ENCODE measurements at places on chromosomes 11 and 22.
A peak's percentile ranks its signal among the peaks of the same experiment; 100 is the strongest.

- peak; percentile 61 for DNase-seq
These were observed at the start of gene CDC42EP2 for GRCh38 chr11:65314501-65315203. Gene CDC42EP2, plus strand, starts transcription at chr11:65314866. Its CDS starts 6,033 bp downstream, at chr11:65320899.

DNA sequence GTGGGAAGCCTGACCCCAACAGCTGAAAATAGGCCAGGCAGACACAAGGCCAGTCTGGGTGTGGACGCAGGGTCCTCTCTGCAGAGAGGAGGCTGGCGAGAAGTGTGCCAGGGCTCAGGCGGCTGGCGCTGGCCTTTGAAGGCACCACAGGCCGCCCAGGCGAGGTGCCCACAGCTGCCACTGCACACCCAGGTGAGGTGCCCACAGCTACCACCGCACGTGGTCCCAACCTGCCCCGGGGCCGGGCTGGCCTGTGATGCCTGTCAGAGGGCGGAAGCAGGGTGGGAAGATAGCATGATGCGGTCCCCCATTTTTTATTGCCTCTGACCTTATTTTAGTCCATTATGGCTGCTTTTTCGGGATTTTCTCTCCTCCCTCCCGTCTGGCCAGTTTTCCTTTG lies 1303.9 kb downstream of the BRD1 start:
- DNase-seq: no peak

- DNase-seq: no peak
These were observed 12.2 kb downstream of the SC5D start for GRCh38 chr11:121304759-121305158.

GRCh38 chr11:129960216-129961214 lies 42.1 kb downstream of the PRDM10 start:
- DNase-seq: peak; percentile 30

- no peak for DNase-seq
These were observed 92.1 kb downstream of the CACNA1I start for GRCh38 chr22:39662686-39663052.

GRCh38 chr22:33889748-33890147 lies 30.5 kb downstream of the LARGE1 start:
- DNase-seq: no peak

- DNase-seq: no peak
These were observed 47.9 kb downstream of the DCUN1D5 start for GRCh38 chr11:103043826-103044678.

DNA sequence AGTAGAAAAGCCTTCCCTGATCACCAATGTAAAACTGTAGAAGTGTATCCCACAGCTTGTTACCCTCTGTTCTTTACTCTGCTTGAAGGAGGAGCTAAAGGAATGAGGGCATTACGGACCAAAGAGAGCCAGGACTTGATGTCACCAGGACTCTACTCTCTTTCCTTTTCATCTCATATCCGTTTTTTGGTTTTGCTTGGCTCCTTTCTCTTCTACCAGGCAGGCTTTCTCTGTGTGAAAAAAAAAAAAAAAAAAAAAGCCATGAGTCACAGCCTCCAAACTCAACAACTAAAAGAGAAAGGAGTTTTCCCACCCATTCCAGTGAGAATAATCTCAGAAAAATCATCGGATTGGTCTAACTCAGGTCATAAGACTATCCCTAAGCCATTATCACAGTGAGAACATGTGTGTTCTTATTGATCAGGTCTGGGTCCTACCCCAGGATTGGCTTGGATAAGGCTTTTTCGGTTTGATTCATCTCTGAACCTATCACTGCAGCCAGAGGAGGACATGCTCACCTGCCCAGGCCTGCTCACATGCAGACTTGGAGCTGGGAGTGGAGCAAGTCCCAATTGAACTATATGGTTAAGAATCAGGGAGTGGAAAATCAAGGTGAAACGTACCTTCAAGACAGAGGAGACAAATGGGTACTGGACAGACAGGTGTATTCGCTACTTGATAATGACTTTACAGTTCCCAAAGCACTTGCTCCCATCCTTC lies 19.4 kb upstream of the LRRC55 start:
- DNase-seq: no peak

DNA sequence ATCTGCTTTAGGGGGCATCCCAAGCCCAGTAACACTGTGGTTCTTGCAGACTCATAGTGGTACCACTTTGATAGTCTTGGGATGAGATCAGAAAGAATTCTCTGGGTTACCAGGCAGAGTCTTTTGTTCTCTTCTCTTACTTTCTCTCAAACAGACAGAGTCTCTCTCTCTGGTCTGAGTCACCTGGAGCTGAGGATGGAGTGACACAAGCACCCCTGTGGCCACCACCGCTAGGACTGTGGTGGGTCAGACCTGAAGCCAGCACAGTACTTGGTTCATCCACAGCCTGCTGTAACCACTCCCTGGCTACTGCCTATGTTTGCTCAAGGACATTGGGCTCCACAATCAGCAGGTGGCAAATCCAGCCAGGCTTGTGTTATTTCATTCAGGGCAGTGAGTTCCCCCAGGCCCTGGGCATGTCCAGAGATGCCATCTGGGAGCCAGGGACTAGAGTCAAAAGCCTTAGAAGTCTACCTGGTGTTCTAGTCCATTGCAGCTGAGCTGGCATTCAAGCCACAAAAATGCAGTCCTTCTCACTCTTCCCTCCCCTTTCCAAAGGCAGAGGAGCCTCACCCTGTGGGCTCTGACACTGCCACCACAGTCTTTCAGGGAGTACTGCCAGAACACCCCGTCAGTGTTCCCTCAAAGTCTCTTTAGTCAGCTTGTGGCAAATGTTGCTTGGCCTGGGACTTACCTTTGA lies 29.9 kb downstream of the ENDOD1 start:
- no peak for DNase-seq

GRCh38 chr22:26642465-26643417 lies 14.6 kb upstream of the MIAT start:
- peak; percentile 86 for DNase-seq

- no peak for DNase-seq
These were observed 28.6 kb downstream of the ADAMTS15 start for GRCh38 chr11:130476922-130477491.

DNA sequence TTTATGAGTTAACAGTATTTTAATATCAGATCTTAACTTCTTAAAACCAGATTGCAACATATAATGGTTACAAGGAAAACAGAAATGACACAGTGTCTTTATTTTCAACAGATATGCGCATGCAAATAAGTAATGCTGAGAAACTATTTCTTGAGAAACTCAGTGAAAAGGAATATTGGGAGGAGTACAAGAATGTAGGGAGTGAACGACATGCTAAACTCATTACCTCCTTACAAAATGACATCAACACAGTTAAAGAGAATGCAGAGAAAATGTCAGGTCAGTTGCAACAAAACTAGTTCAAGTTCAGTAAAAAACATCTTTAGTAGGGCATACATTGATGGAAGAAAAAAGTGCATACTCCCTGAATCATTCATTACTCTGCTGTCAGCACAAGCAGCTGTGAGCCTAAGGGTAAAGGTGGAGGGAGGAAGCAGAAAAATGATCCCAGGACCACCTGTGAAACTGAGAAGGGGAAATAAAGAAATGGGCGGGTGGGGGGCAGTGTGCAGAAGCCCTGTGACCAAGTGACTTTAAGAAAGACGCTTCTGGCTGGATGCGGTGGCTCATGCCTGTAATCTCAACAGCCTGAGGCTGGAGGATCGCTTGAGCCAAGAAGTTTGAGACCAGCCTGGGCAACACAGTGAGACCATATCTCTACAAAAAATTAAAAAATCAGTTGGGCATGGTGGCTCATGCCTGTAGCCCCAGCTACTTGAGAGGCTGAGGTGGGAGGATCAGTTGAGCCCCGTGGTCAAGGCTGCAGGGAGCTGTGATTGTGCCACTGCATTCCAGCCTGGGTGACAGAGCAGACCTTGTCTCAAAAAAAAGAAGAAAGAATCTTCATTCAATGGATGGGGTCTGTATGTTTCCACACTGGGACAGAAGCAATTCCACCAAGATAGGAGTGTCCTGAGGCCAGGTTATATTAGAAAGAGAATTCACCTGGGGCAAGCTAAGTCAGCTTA lies 31.2 kb downstream of the CCDC83 start:
- DNase-seq: no peak

DNA sequence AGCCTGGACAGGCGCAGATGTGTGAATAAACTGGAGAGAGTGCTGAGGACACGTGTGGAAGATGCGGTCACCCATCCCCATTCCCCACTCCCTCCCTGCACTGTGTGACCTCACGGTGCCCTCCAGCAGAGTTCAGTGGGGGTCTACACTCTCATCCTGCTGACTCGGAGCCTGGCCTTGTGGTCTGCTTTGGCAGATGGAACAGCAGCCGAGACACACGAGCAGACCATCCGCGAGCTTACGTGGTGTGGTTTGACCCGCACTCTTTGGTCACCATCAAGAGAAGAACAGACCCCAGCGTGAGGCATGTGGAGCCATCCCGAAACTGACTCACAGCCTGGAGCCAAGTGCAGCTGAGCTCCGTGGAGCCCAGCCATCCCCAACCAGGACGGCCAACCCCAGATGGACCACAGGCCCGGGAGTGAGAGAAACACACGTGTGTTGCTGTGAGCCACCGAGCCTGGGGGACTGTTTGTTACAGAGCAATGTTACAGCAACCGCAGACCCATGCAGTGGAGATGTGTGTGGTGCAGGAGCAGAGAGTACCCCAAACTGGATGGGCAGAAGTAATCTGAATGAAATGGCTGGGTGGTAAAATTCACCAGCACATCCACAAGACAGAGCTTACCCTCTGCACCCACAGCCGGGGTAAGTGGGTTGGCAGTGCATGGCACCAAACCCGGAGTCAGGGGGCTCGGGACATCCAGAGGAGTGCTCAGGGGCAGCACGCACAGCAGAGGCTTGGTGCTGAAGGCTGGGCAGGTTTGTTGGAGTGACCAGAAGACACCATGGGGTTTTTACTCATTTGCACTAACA lies 90.7 kb downstream of the RTL6 start:
- no peak for DNase-seq

- no peak for DNase-seq
These were observed 87.4 kb upstream of the DRD2 start for GRCh38 chr11:113562576-113562975.

- DNase-seq: no peak
These were observed 70.6 kb upstream of the SEPTIN5 start for GRCh38 chr22:19643448-19644313.

DNA sequence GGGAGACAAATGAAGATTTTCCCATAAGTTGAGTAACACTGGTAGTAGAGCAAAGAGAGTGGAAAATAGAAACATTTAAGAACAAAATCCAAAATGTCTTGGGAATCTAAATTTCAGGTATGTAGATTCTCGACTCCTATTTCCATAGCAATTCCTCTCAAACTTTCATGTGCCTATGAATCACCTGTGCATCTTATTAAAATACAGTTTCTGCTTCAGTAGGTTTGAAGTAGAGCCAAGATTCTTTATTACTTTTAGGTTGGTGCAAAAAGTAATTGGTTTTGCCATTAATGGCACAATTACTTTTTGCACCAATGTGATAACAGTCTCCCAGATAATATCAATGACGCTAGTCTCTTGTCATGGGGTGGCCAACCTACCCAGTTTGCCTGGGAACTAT lies 115.3 kb upstream of the SLC5A12 start:
- DNase-seq: no peak

- no peak for DNase-seq
These were observed 24.5 kb downstream of the DLG2 start for GRCh38 chr11:85602526-85603213.

- DNase-seq: no peak
These were observed 59.6 kb downstream of the FAR1 start for GRCh38 chr11:13728076-13728475.

DNA sequence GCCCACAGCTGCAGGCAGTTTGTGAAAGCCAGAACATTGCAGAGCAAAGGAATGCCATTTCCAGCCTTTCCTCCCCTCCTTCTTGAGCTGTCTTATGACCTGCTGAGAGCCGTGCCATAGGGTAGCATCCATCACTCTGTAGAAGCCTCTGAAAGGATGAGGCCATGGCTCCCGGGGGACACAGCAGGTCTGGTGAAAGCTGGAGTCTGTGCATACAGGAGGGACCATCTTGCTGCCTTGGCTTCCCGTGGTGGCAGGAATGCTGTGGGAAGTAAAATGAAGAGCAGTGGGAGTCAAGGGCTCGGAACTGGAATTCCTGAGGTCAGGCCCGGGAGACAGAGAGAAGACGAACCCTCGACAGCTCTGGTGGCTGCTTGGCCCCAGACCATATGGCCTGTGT lies 30.9 kb downstream of the ANO1 start:
- DNase-seq: no peak

GRCh38 chr11:28581286-28582242 lies 473.4 kb downstream of the METTL15 start:
- DNase-seq: no peak

DNA sequence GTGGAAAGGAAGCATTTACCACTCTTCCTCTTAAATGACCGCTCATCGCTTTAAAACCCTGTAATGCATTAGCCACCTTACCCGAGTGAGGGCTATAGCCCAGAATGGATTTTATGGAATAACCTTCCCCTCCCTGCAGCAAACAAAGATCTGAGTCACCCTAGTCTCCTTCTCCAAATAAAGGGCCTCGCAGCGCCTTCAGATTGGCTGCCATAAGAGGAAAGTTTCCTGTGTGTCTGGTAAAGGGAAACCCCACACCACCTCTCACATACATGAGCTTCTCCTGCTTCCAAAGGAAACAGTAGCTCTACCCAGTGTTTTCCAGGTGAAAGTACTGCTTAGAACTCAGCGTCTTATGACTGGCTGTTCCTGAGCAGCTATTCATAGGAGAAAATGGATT lies 47.8 kb downstream of the PPP2R1B start:
- DNase-seq: no peak

DNA sequence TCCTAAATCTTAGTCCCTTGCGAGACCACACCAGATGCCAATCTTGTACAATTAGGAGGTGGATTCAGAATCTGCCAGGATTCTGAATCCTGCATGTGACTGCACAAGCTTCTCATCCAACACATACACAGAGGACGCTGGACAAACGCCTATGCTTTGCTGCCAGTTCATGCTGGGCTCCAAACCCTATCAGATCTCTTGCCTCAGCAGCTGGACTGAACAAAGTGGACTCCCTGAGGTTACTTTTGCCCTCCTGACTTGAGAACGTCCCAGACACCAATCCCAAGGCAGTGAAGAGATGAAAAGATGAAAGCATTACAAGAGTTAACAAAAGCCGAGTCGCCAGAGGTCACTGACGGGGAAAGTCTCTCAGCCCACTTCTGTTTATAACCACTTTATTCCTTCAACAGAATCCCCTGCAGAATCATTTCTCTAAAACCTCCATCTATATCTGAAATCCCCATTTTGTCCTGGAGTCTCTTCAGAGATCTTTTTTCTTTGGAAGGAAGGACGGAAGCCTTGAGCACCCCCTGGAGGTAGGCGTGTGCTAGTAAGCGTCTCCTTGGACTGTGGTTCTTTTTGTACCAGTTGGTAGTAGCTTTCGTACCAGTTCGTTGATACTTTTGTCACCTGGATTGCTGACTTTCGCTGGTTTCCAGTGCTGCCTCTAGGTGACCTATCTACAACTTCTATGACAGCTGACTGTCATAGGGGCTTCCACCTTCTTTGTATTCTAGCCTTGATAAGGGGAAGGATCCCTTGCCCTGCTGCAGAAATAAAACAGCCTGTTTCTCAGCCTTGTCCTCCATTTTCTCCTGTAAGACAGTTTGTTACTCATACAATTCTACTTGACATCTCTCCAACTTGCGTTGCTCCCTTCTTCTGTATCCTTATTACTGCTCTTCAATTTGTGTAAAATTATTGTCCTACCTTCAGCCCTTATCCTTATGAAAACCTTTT lies 26.1 kb upstream of the EED start:
- DNase-seq: peak; percentile 64

- no peak for DNase-seq
These were observed 17.6 kb upstream of the PARVA start for GRCh38 chr11:12359761-12360160.

Data from stimulated activated CD4-positive, alpha-beta T cell treated with anti-CD3 and anti-CD28 coated beads, Interleukin-1b, Interleukin-23, amount 100 ng/mL, for 48 hours (primary cell).